Right atrium auricular region (tissue), 2 donors: ENCODE measurements at places on chromosomes 6 and 20. TPM values are rescaled to one million over a fixed set of nuclear protein-coding genes. Genes with fewer than 3 reads are reported as not detected.
A peak's percentile ranks its signal among the peaks of the same experiment; 100 is the strongest.

DNA sequence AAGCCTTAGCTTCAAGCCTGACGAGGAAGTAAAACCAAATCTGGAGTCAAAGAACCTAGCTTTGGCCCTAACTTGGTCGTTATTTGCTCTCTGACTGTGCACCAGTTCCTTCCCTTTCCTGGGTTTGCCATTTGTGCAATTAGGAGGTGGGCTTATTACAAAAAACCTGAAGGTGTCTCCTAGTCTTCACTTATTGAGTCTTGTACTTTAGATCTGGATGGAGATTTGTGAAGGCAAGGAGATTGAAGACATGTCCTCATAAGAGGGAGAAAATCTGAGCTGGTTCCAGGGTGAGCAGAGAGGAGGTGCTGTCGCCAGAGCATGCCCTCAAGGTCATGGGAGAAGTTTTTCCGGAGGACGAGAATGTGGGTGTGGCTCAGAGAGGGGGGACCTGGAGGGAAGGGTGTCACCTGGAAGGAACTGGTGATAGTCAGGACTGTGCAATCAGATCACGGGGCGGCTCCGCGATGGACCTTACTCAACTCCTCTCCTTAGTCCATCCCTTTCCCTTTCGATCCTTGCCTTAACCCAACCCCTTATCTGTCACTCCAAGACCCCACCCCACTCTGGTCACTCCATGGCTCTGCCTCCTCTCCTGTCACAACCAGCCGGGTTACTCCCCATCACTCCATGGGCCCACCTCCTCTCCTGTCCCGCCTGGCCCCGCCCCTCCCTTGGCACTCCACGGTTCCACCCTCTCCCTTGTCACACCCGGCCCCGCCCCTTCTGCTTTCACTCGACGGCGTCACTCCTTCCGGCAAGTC is 588 bp upstream of the ACSS2 start:
- no peaks in the 10 kb centered on the region for H3K27me3 ChIP-seq
- peaks cover 53% of the 10 kb centered on the region for H3K4me1 ChIP-seq
- H3K36me3 ChIP-seq = no peaks in the 10 kb centered on the region
- H3K4me3 ChIP-seq = peak overlapping the region; percentile 17
- DNase-seq = peak; percentile 99
- peak overlapping the region; percentile 85 for H3K27ac ChIP-seq

- DNase-seq = no peak
- peaks cover 29% of the 10 kb centered on the region for H3K36me3 ChIP-seq
- H3K4me1 ChIP-seq = no peaks in the 10 kb centered on the region
These were observed 13.9 kb downstream of the FOXO3 start for GRCh38 chr6:108574457-108575141.

KIF6 gene
- not detected for total RNA-seq

PLEKHG1 gene
- 10.6 TPM for total RNA-seq

- H3K36me3 ChIP-seq = no peaks in the 10 kb centered on the region
- H3K27me3 ChIP-seq = no peaks in the 10 kb centered on the region
- no peak for DNase-seq
These were observed 161.7 kb downstream of the RIMS1 start for GRCh38 chr6:72048080-72048479.

IPCEF1 gene
- total RNA-seq = 0.93 TPM

TMEM14B gene
- 93.5 TPM for total RNA-seq
